Progenitor cell of endocrine pancreas (in vitro differentiated cells): ENCODE measurements at places on chromosomes 4 and X. TPM values are rescaled to one million over a fixed set of nuclear protein-coding genes. Genes with fewer than 3 reads are reported as not detected.

Gene NHS
- 102 and 117 TPM in 2 replicates for total RNA-seq

Gene MAOA
- 12.0 and 12.5 TPM in 2 replicates for total RNA-seq

Gene LRAT
- 22.6 and 23.3 TPM in 2 replicates for total RNA-seq

Gene ARMCX1
- total RNA-seq: 29.6 and 31.6 TPM in 2 replicates

Gene BEX1
- 123 and 128 TPM in 2 replicates for total RNA-seq

Gene SULT1B1
- total RNA-seq: 0.46 and 0.82 TPM in 2 replicates

Gene DCAF12L2
- 1.1 and 1.3 TPM in 2 replicates for total RNA-seq

Gene TAF7L
- 0.13 and 0.26 TPM in 2 replicates for total RNA-seq

Gene CCDC158
- total RNA-seq: not detected in 2 replicates

Gene MAGEB17
- 0.19 and 0.27 TPM in 2 replicates for total RNA-seq

Gene ANK2
- total RNA-seq: 9.1 and 11.1 TPM in 2 replicates

Gene CENPVL1
- total RNA-seq: 1.4 TPM in 2 replicates

Gene ADGRG2
- 0.81 and 1.4 TPM in 2 replicates for total RNA-seq

Gene BEND2
- not detected in 2 replicates for total RNA-seq

Gene FRAS1
- 163 and 166 TPM in 2 replicates for total RNA-seq

Gene TLR10
- total RNA-seq: 1.7 and 2.1 TPM in 2 replicates

Gene XAGE2
- not detected in 2 replicates for total RNA-seq

Gene FREM3
- total RNA-seq: not detected in 2 replicates

Gene FHL1
- 2.8 and 3.0 TPM in 2 replicates for total RNA-seq

Gene N4BP2
- total RNA-seq: 49.3 and 50.5 TPM in 2 replicates

Gene TLR2
- total RNA-seq: 4.8 and 5.1 TPM in 2 replicates

Gene C4orf50
- 0.18 and 0.19 TPM in 2 replicates for total RNA-seq

Gene ETDA
- not detected in 2 replicates for total RNA-seq

Gene TMEM271
- not detected in 2 replicates for total RNA-seq

Gene GPRASP2
- 10.0 and 11.4 TPM in 2 replicates for total RNA-seq

Gene RBBP7
- 234 and 235 TPM in 2 replicates for total RNA-seq

Gene RS1
- total RNA-seq: not detected in 2 replicates

Gene AFM
- total RNA-seq: 0.26 and 0.47 TPM in 2 replicates

Gene PRKG2
- total RNA-seq: 2.9 and 3.3 TPM in 2 replicates
